ENCODE measurements at places on chromosomes 12 and 14.

- H3K4me3 ChIP-seq, result no peak overlapping the region
- H3K27me3 ChIP-seq, result no peaks in the 10 kb centered on the region
- no peak overlapping the region for H3K27ac ChIP-seq
- no peaks in the 10 kb centered on the region for H3K36me3 ChIP-seq
- no peaks in the 10 kb centered on the region for H3K4me1 ChIP-seq
Measured at GRCh38 chr12:114916124-114916523, 232.1 kb upstream of the TBX3 start.

GRCh38 chr12:71439362-71439612 lies 311 bp upstream of the LGR5 start:
- H3K27ac ChIP-seq, result no peak overlapping the region
- H3K27me3 ChIP-seq, result peaks cover 28% of the 10 kb centered on the region
- peaks cover 2% of the 10 kb centered on the region for H3K36me3 ChIP-seq
- peak overlapping the region; percentile 65 for H3K4me3 ChIP-seq
- DNase-seq, result no peak
- peaks cover 10% of the 10 kb centered on the region for H3K4me1 ChIP-seq

DNA sequence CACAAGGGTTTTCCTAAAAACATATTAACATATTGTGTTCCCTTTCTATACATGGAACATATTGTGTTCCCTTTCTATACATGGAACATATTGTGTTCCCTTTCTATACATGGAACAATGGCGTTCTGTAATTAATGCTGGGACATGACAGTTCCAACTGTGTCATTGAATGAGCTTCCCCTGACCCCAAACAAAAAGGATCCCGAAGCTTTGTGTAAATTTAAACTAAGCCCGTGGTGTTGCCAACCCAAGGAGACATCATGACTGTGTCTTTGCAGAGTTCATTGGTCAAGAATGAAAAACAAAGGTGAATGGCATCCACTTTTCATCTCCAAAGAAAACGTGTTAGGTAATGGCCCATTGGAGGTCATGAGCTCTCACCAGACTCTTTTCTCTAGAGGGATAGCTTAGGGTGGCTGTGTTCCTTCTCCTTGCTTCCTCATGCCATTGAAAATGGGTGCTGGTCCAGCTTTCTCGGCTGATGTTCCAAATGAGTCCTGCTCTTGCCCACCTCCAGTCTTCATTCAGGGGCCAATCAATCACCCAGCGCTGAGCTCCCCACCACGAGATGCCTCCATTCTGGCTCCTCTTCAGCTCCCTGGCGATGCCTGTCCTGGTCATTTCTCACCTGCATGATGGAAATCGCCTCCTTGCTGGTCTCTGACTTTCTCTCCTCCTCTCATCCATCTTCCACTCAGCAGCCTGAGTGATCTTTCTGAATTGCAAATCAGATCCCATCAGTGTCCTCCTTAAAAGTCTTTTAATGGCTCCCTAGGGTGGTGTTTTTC lies 156.1 kb downstream of the VRK1 start:
- H3K36me3 ChIP-seq, result peaks cover 11% of the 10 kb centered on the region
- H3K4me1 ChIP-seq, result peaks cover 22% of the 10 kb centered on the region
- no peak overlapping the region for H3K4me3 ChIP-seq
- no peak for DNase-seq
- H3K27ac ChIP-seq, result no peak overlapping the region

DNA sequence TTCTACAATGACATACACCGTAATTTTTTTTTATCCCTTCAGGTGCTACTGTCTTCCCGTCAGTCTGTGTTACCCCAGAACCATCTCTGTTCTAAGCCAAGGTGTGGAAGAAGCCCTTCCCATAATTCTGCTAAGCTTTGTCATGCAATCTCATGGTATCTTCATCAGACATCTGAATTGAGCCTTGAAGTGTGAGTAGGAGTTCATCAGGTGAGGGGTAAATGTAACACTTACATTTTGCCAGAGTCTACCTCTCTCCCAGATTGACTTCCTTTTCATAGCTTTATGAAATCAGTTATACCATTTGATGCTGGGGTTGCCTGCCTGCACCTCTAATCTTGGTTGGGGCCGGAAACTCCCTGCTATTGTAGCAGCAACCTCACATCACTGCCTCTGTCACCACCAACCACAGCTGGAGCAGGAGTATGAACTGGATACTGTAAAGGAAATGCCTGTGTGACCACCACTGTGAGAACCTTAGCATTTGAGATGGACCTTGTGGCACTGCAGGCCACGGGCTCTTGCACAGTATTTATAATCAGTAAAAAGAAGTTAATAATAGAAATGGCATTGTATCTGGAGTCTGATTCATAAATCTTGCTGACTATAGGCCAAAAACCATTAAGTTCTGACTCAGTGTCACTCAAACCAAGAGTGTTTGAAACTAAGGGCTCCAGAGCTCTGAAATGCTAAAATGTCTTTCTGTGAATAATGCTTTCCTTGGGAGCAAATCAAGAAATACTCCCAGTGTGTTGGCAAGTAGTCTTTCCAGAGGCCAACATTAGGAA lies 58.7 kb upstream of the STK38L start:
- no peak for DNase-seq
- H3K27me3 ChIP-seq, result no peaks in the 10 kb centered on the region
- H3K36me3 ChIP-seq, result peaks cover 2% of the 10 kb centered on the region
- no peak overlapping the region for H3K27ac ChIP-seq

GRCh38 chr12:63918800-63919300 lies 74.3 kb downstream of the SRGAP1 start:
- H3K27ac ChIP-seq, result no peak overlapping the region
- DNase-seq, result no peak
- H3K4me3 ChIP-seq, result no peak overlapping the region
- peaks cover 2% of the 10 kb centered on the region for H3K27me3 ChIP-seq
- H3K36me3 ChIP-seq, result no peaks in the 10 kb centered on the region

All from memory B cell (primary cell).